ENCODE measurements at places on chromosomes 3 and 15.

DNA sequence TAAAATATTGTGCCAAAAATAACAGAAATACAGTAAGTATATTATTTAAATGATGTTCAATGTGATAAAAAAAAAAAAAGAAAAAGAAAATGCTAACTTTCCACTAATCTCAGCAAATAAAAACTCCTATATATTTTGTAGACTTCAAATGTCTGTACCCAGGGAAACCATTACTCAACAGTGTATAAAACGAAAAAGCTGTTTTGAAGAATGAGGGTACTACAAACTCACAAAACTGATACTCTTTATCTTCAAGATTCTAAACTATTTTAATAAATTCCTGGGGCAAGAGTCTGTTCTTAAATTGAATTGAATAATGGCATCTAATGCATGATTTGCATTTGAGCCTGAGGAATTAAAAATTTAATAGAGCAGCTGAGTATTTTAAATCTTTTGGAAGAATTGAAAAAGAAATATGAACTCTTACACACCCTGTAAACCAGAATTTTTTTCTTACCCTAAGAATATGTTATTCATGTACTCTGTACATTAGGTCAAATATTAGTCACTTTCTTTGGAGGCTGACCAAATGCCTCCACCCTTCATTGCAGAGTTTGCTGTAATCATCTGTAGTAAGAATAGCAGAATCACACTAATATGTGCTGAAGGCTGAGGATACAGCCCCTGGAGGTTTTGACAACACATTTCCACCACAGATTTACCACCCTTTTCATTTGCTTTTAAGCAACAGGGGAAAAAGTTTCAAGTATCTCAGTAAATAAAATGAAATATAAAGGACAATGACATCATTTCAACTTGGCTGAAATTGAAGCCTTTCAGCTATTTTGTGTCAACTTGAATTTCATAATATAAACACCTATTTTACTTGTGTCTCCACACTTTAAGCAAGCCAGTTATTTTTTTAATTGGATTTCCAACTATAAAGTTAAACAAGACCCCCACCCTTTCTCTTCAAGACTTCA, 79.7 kb downstream of the FBN1 start:
- DNase-seq, result peak; percentile 96

DNA sequence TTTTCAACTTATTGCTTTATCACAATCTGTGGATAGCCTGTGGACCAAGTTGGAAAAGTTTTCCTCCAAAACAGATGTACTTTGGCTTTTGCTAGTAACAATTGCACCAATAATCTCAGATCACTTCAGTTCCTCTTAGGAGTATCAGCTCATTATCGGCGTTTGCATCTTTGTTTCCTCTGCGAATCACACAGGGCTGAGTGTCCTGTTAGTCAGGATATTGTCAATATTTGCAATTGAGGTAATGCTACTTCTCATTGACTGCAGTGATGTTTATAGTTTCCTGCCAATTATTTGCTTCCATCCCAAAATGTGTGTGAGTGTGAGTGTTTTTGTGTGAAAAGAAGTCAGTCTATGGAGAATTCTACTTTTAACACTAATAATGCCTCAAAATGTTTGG, 545.0 kb downstream of the SI start:
- DNase-seq, result no peak

DNA sequence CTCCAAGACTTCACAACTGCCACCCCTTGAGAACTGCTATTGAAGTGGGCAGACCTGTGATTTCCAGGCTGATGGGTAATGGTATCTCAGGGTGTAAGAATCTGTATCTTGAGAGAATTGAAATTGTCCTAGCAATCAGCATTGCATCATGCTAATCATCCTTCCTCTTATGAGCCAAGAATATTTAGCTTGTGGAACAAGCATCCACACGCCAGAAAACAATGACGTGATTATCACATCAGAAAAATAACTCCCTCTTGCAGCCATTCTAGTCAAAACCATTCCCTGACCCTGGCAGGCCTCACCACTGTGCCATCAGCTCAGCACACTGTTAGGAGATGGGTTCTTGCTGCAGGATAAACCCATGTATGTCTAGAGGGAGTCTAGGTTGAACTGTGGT, 6.7 kb downstream of the BCL2L10 start:
- DNase-seq, result no peak

DNA sequence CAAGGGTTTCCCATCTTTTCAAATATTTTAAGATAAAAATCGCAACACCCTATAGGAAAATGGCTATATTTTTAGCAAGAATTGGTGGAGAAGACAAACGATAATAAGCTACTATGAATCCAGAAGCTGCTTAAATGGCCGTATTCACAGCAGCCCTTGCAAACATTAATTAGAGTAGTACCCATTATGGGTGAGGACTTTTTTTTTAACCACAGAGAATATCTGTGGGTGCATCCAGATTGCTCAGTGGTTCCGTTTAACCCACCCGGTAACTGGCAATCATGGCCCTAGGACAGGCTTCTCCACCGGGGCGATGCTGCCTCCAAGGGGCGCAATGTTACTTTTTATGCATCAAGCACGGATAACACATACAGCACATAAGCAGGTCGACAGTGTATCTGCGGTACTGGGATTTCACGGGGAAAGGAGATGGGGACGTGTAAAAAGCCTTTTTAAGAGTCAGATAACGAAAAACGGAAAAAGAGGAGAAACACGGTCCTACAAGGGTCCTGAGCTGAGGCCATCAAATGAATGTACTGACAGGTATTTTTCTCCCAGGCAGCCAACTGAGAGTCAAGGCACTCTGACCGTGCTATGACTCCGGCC, 968 bp upstream of the TMEM266 start:
- DNase-seq, result no peak

DNA sequence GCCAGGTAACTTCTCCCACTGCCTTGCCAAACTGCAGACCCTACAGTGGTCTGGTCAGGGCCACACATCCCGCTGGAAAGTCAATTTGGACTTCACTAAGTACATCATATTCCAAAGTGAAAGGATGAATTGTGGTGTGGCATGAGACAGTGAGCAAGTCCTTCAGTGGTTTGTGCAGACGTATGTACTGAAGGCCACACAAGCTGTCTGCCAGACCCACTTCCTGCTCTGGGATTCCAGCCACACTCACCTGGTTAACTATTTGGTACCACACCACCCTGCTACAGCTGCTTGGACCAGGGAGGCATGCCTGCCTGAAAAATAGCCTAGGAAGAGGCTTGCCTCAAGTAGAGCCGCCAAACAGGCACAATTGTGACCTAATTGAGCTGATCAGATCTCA, 94.1 kb upstream of the STRIT1 start:
- DNase-seq, result no peak

DNA sequence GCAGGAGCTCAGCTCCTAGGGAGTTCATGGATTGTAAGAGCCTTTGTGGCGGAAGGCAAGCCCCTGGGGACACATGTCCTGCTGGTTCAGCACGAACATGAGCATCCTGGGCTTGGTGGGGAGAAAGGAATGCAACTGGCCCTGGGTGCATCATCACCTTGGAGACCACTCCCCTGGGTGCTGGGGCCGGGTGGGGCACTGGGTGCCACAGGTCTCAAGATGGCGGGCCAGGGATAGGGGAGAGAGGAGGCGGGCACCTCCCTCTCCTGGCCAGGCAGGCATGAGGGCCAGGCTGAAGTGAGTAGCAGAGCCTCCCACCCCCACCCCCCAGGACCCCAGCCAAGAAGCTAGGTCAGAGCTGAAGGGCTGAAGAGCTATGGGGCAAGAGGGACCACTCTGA, 768 bp downstream of the PCBP4 start:
- no peak for DNase-seq

DNA sequence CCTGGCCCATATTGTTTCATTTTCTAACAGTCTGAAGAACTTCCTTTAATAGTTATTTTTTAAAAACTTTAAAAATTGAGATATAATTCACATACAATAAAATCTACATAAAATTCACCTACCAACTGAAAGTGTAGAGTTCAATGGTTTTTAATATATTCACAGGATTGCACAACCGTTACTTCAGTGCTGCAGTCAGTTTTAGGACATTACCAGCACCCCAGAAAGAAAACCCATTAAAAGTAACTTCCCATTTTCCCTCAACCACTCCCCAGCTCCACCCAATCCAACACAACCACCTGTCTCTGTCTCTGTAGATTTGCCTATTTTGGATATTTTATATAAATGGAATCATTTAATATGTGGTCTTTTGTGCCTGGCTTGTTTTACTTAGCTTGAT, 29.6 kb downstream of the MGA start:
- no peak for DNase-seq

DNA sequence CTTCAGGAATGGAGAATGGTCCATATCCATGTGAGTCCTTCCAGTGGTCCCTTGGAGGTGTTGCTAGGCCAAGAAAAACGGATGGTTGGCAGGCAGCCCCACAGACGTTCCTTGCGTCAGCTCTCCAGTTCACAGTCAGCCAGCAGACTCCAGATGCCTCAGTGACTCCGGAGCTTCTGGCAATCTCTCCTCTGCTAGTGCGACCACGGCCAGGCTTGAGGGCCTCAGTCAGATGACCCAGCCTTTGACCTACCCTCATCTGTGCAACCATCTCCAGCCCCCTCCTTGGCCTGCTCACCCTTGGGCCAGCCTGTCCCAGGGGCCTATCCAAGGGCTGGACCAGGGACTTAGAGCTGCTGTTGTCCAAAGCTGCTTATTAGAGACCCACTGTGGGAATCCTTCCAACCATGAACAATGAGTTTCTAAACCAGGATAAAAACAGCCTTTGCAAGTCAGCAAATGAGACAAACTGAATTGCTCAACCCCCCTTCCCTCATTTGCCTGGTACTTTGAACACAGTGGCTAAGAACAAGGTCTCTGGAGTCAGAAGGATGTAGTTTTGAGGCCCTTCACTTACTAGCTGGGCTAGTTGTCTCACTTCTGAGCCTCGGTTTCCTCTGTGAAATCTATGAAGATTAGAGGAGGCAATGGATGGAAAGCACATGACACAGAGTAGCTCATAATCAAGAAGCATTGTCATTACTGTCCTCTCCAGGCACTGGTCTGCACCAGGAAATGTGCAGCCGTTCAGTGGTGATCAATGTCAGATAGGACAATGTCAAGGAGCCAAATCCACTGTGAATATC, 44.8 kb downstream of the ANP32A start:
- DNase-seq, result no peak

DNA sequence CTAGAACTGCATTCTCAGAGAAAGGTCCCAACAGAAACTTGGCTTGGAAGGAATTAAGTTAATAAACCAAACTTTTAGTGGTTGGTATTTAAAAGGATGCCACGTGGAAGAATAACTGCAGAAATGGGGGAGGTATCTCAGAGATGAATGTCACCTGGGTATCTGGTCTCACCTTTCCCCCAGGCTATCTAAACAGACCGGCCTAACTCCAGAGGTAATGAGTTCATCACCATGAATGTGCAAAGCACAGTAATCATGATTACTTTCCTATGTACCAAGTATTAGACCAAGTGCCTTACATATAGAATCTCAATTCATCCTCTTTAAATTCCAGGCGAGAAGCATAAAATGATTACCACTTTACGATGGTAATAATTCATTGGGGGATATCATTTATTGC, 80.8 kb downstream of the FBN1 start:
- no peak for DNase-seq

- DNase-seq, result no peak
Observed at GRCh38 chr3:118550556-118550955, 484.1 kb downstream of the IGSF11 start.

DNA sequence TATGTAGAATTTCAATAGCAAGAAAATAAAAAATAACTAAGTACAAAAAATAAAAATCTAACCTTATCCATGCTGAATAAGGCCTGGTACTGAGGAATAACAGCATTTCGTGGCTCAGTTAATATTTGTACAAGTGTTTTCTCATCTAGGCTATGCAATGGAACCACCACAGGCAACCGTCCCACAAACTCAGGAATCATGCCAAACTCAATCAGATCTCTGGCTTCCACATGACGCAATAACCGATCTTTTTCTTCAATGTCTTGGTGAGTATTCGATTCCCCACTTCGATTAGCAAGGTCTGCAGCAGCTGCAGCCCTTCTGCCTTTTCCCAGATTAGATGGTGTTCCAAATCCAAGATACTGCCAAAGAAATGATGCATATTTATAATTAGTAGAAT, 21.1 kb upstream of the PDCD7 start:
- no peak for DNase-seq

- DNase-seq, result no peak
Observed at GRCh38 chr3:22372292-22373062, 621.5 kb upstream of the ZNF385D start.

GRCh38 chr3:23254835-23255234, 51.7 kb downstream of the UBE2E2 start:
- DNase-seq, result no peak

- no peak for DNase-seq
Observed at GRCh38 chr3:67059443-67059842, 61.3 kb downstream of the KBTBD8 start.

GRCh38 chr3:156751461-156752025, 74.6 kb upstream of the LEKR1 start:
- peak; percentile 77 for DNase-seq

DNA sequence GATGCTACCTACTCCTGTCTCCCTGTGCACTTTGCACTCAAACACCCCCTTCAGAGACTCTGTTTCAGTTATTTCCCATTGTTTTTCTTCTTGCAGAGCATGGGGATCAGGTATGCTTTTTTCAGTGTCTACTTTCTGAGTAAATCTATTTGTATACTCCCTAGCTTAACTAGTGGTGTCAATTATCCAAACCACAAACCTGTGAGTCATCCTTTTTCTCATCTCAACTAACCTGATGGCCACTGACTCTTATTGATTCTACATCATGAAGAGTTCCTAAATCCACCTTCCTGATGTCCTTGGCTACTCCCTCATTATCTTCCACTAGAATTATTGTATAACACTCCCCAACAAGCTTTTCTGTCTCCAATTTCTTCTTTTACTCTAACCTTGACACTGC, 68.0 kb downstream of the DIPK2A start:
- no peak for DNase-seq

DNA sequence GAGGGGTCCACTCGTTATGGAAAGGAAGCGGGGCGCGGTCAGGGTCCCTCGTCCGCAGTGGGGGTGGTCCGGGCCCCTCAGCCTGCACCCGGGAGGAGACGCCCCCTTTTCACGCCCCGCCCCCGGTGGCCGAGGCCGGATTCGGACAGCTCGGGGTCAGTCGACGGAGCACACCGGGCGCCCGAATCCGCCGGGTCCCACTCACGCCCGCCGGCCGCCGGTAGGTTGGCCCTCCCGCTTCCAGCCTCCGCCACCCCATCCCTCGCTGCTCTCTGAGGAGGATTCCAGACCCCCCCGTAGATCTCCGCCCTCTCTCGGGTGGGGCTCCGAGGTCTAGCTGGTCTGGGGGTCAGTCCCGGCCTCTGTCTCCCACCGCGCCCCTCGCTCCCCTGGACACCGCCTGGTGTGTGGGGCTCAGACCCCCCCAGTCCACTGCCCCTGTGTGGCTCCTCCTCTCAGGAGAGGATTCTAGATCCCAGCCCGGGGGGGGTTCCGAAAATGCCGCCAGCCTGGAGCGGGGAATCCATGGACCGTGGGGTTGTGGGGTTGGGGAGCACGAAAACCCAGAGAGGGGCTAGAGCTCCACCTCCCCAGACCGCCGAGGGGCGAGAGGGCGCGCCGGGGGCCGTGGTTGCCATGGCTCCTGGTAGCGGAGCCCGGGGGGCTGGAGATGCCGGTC, 725 bp downstream of the CHL1 start:
- no peak for DNase-seq

GRCh38 chr3:10173095-10173925, 8.6 kb downstream of the IRAK2 start:
- DNase-seq, result no peak

Data from fibroblast of the conjunctiva (primary cell).